Right forelimb (tissue), 1 donor: ENCODE measurements at places on chromosomes 5 and 9.
A peak's percentile ranks its signal among the peaks of the same experiment; 100 is the strongest.

- no peak for DNase-seq
Observed at GRCh38 chr9:70192707-70193106, 66.1 kb upstream of the SMC5 start.

- peak; percentile 76 for DNase-seq
Observed at GRCh38 chr9:130997925-130998596, 10.9 kb upstream of the LAMC3 start.

DNA sequence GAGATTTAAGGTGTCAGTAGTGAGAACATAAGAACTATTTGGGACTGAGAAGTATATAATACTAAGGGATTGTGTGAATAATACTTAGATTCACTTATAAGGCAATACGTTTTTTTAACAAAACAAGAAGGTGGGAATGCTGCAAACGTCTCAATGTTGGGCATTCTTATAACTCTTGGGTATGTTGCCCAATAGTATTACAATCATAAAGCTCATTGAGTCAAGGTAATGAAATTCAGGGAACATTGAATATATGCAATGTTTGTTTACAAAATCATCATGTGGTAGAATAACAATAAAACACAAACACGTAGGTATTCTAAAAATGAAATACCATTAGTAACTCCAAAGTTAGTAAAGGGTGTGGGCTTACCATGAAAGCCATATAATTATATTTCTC, 400.7 kb downstream of the KIAA0825 start:
- no peak for DNase-seq

- DNase-seq: no peak
Observed at GRCh38 chr9:81071108-81071507, 618.2 kb downstream of the TLE1 start.

GRCh38 chr9:127526655-127527559, 75.6 kb downstream of the LRSAM1 start:
- DNase-seq: no peak

GRCh38 chr5:126490167-126490940, 67.1 kb downstream of the GRAMD2B start:
- peak; percentile 60 for DNase-seq

DNA sequence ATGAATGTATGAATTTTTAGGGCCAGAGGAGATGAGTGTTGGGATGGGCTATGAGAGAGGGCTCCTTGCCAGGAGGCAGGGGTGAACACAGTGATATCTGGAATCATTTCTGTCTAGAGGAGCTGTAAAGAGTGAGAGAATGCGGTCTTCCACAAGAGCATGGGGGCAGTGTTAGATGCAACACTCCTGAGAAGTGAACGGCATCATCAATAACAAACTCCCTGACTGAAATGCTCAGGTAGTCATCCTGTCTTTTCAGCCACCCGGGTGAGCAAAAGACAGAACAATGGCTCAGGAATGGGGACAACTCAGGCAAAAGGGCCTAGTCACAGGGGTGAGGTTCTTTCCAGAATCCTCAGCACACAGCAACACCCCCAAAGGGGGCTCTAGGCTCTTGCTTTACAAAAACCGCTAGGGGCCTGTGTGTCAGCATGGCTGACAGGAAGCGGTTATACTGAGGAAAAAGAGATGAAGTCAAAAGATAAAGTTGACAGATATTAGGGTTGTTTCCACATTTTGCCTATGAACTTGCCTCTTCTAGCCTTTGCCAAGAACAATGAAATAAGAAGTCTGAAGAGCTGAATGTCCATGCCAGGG, 104.6 kb upstream of the LRRTM2 start:
- no peak for DNase-seq

DNA sequence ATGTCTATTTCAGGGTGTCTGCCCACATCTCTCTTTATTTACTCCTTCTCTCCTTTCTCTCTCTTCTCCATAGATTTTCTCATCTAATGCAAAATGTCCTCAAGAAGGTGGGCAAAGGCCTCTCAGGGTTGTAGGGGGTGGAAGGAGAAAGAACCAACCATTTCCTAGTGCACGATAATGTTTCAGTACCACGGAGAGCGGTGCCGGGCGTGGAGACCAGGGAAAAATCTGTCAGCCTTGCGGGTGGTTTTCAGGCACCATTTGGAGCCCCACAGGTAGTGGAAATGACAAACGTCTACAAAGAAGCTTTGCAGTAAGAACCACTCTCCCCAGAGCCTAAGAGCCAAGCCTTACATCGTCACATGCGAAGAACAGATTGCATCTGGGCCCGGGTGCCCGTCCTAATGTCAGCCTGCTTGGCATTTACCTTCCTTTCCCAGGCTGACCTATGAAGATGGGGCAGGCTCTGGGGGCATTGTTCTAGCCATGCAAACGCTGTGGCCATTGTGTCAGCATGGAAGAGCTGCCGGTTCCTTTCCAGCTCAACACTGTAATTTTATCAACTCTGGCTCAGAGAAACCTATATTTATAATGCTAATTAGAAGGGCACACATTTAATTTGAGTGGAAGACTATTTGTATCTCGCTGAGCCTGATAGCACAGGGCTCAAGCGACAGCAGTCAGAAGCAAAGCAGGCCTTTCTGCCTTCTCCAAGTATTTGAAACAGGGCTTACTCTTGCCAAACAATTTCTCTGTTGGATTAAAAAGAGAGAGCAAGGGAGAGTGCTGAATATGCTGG, 430.1 kb upstream of the WWC1 start:
- peak; percentile 49 for DNase-seq

GRCh38 chr5:133793756-133794465, 174.5 kb downstream of the C5orf15 start:
- DNase-seq: no peak

- DNase-seq: no peak
Observed at GRCh38 chr9:96376891-96377874, 6.3 kb downstream of the SLC35D2 start.
